ENCODE measurements at places on chromosomes 3 and 15.

- peaks cover 1% of the 10 kb centered on the region for H3K36me3 ChIP-seq
- no peaks in the 10 kb centered on the region for H3K4me1 ChIP-seq
- no peak for DNase-seq
- H3K27me3 ChIP-seq = no peaks in the 10 kb centered on the region
- H3K4me3 ChIP-seq = no peak overlapping the region
Measured at GRCh38 chr15:63135281-63135680, 13.6 kb downstream of the LACTB start.

DNA sequence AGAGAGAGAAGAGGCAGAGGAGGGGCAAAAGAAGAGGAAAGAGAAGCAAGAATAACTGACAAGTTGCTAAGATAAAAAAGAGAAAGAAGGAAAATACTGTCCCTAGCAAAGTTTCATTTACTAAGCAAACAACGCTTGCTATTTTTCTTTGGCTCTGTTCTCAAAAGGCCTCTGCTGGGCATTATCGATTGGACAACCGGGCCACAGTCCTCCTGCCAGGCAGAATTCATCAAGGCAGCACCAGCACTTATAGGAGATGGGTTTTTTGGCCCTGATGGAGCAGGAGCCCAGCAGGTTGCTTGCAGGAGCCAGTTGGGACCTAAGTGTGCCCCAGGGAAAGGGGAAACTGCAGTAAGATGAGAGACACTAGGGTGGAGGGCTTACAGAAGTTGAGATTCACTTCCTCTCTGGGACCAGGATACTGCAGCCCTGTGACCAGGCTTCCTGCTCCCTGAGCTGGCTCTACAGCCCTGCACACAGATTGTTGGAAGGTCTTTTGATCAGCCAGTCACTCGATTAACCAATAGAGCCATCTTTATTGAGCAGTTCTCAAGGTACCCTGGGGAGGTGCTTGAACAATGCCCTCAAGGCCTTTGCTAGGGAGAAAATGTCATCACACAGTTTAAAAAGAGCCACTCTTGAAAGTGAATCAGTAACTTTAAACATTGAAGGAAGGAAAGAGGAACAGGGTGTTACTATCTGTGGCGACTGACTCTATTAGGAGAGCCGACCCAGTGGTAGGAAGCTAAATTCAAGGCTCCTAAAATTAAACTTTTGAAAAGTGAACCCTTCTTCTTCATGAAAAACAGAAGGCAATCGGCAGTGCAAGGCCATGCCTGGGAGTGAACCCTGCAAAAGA lies 28.8 kb upstream of the GLCE start:
- H3K27me3 ChIP-seq = peaks cover 3% of the 10 kb centered on the region
- H3K4me3 ChIP-seq = no peak overlapping the region
- H3K27ac ChIP-seq = no peak overlapping the region
- no peaks in the 10 kb centered on the region for H3K4me1 ChIP-seq

DNA sequence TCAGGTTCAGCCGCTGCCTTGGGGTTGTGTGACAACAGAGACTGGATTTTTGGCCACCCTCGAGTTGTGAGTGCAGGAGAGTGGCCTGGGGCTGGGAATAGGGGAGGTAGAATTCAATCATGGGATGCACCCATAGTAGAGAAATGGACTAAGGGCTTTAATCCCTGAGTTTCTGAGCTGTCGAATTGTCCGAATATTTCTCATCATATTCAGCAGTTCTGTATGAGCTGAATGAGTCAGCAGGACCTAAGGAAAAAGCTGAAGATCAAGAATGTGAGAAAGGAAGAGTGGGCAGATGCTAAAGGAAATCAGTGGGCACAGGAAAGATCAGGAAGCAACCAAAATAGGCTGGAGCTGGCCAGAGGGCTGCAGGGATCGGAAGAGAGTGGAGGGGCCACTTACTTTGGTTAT lies 44.4 kb upstream of the SACM1L start:
- peaks cover 10% of the 10 kb centered on the region for H3K36me3 ChIP-seq
- peaks cover 13% of the 10 kb centered on the region for H3K4me1 ChIP-seq
- no peaks in the 10 kb centered on the region for H3K27me3 ChIP-seq
- no peak for DNase-seq
- no peak overlapping the region for H3K4me3 ChIP-seq
- H3K27ac ChIP-seq = no peak overlapping the region

DNA sequence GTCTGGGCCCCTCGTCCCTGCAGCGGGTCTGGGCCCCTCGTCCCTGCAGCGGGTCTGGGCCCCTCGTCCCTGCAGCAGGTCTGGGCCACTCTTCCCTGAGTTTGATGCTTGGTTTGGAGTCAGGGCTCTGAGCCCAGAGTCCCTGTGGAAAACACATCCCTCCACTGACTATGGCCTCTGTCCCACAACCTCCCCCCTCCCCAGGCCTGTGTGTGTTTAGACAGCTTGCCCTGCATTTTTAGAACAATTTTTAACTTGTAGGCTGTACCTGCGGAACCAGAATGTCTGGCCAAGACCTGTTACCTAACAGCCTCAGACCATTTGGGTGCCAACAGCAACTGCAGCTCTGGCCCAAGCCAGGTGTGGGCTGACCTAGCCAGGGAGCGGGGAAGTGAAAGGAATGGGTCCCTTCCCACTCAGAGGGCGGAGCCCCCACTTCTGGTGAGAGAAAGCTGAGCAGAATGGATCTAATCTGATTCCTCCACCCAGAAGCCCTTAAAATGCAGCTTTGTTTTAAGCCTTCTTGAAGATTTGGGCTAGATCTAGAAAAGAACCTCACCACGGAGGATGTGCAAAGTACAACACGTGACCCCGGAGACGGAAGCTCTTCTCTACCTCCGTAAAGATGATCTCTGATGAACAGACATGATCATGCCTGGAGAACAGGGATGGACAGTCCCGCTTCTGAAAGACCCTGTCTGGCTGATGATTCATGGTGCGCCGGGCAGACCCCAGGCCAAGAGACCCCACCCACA lies 60.5 kb upstream of the TFRC start:
- no peak for DNase-seq
- peak overlapping the region; percentile 38 for H3K4me3 ChIP-seq
- no peaks in the 10 kb centered on the region for H3K27me3 ChIP-seq
- peaks cover 30% of the 10 kb centered on the region for H3K4me1 ChIP-seq

DNA sequence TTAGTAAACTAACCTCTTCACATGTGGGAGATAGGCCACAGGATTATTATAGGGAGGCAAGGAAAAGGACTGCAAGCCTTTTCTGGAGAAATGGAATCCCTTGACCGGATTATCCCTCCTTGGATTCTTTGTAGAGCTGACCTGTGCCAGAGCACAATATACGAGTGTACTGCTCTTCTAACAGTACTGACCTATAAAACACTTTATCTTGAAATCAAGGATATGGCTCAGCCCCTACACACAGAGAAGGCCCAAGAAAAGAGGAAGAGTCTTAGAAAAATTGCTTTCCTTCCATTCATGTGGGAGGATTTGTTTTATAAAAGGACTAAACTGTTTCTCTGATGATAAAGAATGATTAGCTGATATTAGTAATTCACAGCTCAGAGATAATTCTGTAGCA lies 42.2 kb downstream of the DMXL2 start:
- H3K27ac ChIP-seq = no peak overlapping the region
- peaks cover 2% of the 10 kb centered on the region for H3K27me3 ChIP-seq
- H3K4me1 ChIP-seq = no peaks in the 10 kb centered on the region
- H3K4me3 ChIP-seq = no peak overlapping the region

DNA sequence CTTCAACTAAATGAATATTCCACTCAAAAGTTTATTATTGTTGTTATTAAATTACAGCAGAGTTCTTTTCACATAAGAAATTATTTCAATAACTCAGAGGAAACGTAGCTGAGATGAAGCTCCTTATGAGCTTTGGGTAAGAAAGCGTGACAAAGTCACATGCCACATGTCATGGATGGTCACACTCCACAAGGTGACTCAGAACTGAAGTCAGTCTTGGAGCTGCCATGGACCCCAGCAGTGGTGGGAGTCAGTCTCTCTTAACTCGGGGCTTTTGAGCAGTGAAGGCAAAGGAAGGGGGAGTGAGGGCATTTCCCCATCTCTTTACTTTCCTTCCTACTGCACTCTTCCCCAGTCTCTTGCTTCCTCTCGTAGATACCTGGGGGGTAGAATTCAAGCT lies 87.5 kb upstream of the FAM3D start:
- H3K27me3 ChIP-seq = no peaks in the 10 kb centered on the region
- no peaks in the 10 kb centered on the region for H3K36me3 ChIP-seq
- no peaks in the 10 kb centered on the region for H3K4me1 ChIP-seq
- DNase-seq = no peak
- H3K27ac ChIP-seq = no peak overlapping the region

GRCh38 chr3:106332884-106333283 lies 464.1 kb upstream of the CBLB start:
- no peak overlapping the region for H3K4me3 ChIP-seq
- H3K4me1 ChIP-seq = peaks cover 46% of the 10 kb centered on the region
- H3K27ac ChIP-seq = no peak overlapping the region
- H3K36me3 ChIP-seq = no peaks in the 10 kb centered on the region
- H3K27me3 ChIP-seq = no peaks in the 10 kb centered on the region

DNA sequence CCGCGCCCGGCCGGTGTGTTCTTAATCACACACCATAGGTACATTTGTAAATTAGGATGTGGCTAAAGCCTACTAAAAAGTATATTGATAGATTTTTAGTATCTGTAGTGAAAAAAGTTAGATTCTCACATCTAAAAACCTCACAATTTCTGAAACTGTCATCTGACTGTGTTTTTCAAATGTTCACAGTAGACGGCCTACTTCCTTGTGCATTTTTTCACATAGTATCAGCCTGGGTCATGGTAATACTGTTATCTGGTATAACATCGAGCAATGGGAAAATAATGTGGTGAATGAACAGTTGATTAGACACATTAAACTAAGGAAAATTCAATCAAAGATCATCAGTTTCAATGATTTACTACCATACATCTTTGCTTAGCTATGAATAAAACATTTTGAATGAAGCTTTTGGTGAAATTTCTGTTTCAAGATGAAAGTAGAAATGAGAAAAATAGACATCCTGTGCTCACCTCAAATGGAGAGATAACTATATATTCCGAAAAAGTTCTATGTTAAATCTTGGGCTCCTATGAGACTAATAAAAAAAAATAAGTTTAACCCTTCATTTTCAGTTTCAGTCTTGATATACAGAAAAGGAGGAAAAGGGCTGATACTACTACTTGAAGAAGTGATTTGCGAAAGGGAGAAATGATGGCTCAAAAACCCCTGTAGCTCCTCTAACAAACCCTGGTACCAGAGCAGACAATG lies 262.7 kb downstream of the ZBTB20 start:
- H3K4me3 ChIP-seq = no peak overlapping the region
- peaks cover 2% of the 10 kb centered on the region for H3K36me3 ChIP-seq
- no peaks in the 10 kb centered on the region for H3K27me3 ChIP-seq

DNA sequence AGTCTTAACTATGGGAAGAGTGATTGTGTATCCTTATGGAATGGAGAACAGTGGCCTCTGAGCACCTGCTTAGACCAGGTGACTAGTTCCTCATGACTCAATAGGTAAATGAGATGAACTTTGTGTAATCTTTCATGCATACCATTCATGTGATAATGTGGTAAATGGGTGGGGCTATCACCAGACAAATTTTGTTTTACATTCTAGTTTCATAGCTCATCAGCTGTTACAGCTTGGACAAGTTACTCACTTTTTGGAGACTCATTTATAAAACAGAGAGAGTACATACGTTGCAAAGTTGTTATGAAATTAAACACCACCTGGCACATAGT lies 103.7 kb upstream of the TGFBR2 start:
- H3K36me3 ChIP-seq = no peaks in the 10 kb centered on the region
- H3K4me1 ChIP-seq = peaks cover 23% of the 10 kb centered on the region
- H3K27me3 ChIP-seq = peaks cover 25% of the 10 kb centered on the region
- DNase-seq = no peak
- no peak overlapping the region for H3K27ac ChIP-seq
- H3K4me3 ChIP-seq = no peak overlapping the region

GRCh38 chr15:96474231-96474664 lies 143.7 kb downstream of the NR2F2 start:
- DNase-seq = no peak
- H3K27ac ChIP-seq = no peak overlapping the region
- H3K27me3 ChIP-seq = peaks cover 27% of the 10 kb centered on the region

GRCh38 chr15:71131601-71132362 lies 16.5 kb downstream of the THSD4 start:
- H3K4me1 ChIP-seq = no peaks in the 10 kb centered on the region
- H3K27me3 ChIP-seq = peaks cover 39% of the 10 kb centered on the region
- DNase-seq = no peak
- no peak overlapping the region for H3K4me3 ChIP-seq

DNA sequence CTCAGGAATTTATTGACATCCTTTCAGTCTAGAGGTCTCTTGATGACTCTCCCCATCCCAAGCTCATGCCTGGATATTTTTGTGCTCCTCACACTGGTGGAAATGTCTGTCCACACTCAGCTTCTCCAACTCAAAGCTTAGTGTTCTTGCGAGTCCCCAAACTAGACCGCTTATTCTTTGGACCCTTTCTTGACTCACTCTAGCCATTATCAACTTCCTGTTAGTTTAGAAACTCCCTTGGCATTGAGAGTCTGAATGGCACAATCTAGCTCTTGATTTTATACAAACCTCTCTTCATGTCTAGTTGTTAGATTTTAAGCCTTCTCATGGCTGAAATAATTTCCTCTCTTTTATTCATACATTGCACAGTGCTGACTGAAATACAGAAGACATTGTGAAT lies 19.6 kb downstream of the TIGIT start:
- H3K4me1 ChIP-seq = peaks cover 76% of the 10 kb centered on the region
- H3K27ac ChIP-seq = peak overlapping the region; percentile 95
- H3K4me3 ChIP-seq = peak overlapping the region; percentile 51

- peaks cover 35% of the 10 kb centered on the region for H3K27me3 ChIP-seq
- DNase-seq = no peak
- no peaks in the 10 kb centered on the region for H3K4me1 ChIP-seq
- H3K4me3 ChIP-seq = no peak overlapping the region
- peak overlapping the region; percentile 33 for H3K27ac ChIP-seq
Measured at GRCh38 chr15:92288755-92289154, 104.9 kb upstream of the ST8SIA2 start.

DNA sequence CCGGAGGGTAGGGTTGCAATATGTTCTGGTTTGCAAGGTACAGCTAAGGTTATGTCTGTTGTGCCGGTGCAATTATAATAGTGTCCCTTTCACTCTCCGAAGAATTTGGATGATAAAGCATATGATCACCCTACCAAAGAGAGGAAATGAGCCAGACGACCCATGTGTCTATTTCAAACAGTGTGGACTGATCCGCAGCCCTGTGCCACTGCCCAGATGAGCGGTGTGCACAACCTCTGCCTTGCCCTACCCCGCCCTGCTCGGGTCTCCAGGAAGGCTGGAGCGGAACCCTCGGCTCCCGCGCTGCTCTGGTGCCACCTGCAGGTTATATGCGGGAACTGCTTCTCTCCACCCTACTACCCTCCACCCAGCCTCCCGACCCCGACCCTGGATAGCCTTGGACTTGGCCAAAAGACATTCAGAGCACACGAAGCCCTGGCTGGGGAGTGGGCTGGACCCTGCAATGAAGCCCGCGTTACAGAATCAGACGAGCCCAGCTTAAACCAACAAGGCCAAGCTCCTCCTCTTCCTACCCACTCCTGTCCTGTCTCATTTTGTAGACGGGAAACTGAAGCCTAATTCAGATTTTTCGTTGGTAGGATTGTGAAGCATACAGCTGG lies 68.4 kb upstream of the CHRNB4 start:
- H3K27me3 ChIP-seq = peaks cover 52% of the 10 kb centered on the region
- H3K4me1 ChIP-seq = peaks cover 7% of the 10 kb centered on the region
- H3K4me3 ChIP-seq = no peak overlapping the region
- no peaks in the 10 kb centered on the region for H3K36me3 ChIP-seq
